ENCODE measurements at places on chromosomes 4 and X.

DNA sequence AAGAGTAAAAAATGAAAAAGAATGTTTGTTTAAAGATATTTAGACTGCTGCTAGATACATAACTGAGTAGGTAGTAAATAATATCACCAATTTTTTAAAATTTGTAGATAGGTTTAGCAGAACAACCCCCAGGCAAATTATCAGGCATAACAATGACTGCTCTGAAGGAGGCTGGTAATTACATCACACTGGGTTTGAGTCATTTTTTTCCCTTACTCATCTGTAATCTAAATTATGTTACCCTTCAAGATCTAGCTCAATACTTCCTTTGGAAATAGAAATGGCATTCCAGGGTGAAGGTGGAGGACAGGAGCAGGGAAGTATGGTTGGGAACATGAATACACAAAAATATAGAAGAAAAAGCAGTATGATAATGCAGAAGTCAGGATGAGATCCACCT is 431.6 kb upstream of the MAOA start:
- no peak for DNase-seq

DNA sequence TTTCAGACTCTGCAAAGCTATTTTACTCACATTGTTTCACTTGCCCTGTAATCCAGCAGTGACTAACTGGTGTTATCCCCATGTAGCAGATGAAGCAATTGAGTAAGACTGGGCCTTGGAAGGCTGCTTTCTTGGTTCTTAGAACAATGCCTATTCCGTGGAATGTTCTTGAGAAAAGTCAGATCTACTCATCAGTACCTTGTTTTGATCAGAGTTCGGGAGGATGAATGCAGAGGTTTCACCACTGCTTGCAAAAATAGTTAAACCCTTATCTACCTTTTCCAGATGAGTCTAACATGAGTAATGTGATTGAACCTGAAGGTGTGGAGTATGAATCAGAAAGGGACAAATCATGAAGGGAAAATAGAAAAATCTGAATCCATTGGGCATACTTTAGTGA is 1.8 kb downstream of the MAOB start:
- no peak for DNase-seq

- no peak for DNase-seq
These were observed 87.1 kb downstream of the VCX2 start for GRCh38 chrX:8084006-8084405.

- DNase-seq = no peak
These were observed 94.1 kb upstream of the TLR2 start for GRCh38 chr4:153589703-153590595.

GRCh38 chrX:8010105-8010504 is 82.9 kb upstream of the PNPLA4 start:
- no peak for DNase-seq

GRCh38 chr4:132026816-132027215 is 1122.3 kb upstream of the PCDH10 start:
- DNase-seq = no peak

DNA sequence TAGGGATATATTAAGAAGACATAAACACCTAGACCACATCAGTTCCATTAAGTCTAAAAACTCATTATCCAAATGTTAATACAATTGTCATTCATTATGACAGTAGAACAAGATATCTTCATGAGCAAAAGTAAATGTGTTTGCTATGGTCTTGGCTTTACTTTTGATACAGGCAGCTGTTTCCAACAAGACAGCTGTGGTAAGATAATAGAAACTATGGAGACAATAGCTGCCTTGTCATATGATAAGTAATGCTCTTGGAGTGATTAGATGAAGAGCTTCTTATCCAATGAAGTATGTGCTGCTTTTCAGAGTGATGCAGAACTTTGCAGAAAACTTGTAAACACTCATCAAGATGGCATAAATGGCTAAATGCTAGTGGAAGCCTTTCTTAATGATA is 1066.0 kb downstream of the FSTL5 start:
- DNase-seq = no peak

DNA sequence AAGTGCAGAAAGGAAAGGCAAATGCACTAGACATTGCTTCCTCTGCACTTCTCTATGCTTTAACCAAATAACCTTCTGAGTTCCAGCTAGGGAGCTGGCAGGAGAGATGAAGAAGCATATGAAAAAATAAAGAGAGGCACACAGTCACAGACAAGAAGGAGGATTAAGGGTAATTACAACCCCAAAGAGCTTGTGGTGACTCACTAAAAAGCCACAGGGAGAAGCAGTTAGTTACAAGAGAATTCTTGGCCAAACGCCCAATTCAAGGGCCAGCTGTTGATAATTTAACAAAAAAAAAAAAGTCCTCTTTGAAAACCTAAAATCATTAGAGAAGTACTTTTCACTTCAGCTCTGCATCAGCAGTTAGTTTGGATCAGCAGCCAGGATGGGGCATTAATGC is 478.0 kb downstream of the KCNIP4 start:
- DNase-seq = no peak

DNA sequence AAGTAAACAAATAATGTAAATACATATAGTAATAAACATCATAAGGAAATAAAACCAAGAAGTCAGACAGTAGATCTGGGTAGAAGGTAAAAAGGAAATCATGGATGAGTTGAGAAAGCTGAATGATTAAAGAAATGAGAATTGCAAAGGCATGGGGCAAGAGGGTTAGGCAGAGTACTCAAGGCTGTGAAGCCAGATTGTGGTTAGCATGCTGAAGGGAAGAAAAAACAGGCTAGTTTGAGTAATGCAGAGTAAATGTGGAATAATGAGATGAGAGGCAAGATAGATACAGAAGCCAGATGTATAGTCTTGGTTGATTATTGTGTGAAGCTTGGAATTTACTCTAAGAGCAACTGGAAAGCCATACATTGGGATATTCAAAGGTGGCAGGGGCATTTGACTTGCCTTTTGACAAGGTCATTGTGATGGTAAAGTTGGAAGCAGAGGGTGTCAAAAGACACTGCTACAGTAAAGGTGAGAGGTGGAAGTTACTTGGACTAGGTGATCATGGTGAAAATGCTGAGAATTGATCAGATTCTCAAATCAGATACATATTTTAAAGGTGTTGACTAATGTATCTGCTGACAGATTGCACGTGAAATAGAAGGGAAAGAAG is 307.0 kb downstream of the FSTL5 start:
- DNase-seq = no peak

DNA sequence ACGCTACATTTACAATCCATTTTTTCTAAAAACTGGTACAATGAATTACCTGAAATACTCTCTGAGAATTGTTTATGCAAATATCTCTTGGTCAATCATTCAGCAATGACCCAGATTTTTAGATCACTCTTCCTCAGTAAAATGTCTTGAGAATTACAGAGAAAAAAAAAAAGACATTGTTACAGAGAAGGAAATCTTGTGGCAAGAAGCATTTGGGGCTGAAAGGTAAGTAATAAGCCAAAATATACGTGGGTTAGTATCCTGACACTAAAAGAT is 19.6 kb upstream of the TET2 start:
- no peak for DNase-seq

- no peak for DNase-seq
These were observed 87.2 kb downstream of the IL13RA2 start for GRCh38 chrX:114930227-114930626.

DNA sequence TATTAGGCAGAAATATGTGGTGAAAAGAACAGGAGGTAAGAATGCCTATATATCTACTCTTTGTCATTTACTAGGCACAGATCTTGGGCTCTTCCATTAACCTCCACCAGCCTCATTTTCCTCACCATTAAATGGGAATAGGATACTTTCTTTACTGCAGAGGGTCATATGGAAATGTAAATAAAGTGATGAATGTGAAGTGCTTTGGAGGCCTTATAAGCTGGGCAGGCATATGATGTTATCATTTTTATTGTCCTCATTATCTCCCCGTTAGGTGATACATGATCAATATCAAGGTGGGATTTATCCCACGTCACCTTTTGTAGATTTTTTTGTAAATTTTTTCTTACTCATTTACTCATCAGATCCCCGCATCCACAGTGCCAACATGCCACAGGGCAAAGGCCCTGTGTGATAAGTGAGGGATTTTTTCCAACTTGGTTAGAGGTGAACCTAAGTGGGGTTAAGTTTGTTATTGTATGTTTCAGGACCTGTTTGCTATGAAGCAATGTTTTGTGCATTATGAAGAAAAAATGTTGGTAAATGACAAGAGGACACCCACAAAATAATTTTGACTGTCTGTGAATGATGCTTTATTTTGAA is 107.8 kb downstream of the SLC4A4 start:
- no peak for DNase-seq

DNA sequence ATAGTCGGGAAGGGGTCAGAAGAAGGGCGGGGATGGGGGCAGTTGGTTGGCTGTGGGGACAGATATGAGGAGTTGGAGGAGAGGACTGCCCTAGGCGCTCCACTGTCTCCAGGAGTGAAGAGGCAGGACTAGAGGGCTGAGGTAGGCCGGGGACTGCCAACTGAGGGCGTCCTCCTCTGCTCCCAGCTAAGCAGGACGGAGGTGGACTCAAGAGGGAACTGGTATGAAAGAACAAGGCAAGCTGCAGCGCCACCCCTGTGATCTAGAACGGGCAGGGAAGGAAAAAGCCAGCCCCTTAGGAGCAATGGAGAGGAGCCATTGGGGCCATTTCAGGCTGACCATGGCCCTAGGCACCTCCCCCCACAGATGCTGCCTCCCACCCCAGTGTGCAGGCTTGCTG is 14.0 kb downstream of the BEND2 start:
- DNase-seq = no peak

GRCh38 chrX:110563282-110563681 is 204.6 kb downstream of the RTL9 start:
- no peak for DNase-seq

DNA sequence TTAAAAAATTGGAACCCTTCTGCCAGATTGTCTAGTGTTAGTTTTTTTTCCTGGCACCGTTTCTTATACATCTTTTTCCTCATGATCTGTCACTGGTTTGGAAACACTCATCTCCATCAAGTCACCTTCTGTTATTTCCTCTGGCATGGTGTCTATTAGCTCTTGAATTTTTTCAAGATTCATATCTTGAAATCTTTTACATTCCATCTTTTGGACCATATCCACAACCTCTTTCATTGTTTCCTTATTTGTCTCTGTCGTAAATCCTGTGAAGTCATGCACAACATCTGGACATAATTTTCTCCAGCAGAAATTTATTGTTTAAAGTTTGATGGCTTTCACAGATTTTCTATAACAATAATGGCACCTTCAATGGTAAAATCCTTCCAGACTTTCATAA is 10.2 kb upstream of the TMEM185A start:
- DNase-seq = no peak

DNA sequence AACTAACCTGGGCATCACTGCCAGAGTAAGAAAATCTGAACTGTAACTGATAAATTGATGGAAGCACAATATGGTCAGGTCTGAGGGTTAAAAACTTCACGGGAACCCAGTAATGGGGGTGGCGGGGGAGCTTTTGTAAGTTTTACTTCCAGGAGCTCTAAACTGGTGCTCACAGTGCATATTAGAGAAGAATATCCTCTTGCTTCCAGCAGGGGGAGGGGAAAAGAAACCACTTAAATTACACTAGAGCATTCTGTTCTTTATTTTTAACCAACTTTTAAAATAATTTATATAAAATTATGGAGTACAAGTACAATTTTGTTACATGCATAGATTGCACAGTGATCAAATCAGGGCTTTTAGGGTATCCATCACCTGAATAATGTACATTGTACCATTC is 33.7 kb downstream of the WDR17 start:
- no peak for DNase-seq

DNA sequence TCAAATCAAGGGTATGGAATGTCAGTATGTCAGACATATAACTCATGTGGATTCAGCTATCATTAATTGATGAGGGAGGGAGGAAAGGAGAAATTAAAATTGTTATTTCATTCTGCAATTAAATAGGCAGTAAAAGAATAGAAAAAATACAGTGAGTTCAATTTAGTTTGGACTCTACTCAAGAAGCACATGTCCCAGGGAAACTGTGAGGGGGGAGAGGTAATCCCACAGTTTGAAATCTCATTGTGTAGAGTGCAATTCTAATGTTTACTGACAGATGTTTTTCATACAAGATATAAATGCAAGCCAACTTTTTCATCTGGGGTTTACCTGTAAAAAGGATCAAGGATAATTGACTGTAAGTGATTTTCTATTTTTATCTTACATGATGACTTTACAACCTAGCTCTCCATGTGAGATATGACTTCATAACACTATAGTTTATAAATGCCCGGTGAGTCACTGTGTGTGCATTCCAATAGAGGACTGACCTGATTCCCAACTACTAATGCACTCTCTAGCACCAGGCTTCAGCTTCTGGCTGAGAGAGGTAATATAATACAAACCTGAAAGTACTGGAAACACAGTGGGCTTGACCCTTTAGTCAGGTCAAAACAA is 35.2 kb upstream of the SCD5 start:
- peak; percentile 14 for DNase-seq

- DNase-seq = no peak
These were observed 18.3 kb downstream of the STIM2 start for GRCh38 chr4:26878794-26879391.

- no peak for DNase-seq
These were observed 572.5 kb upstream of the AADAT start for GRCh38 chr4:170662250-170662649.

GRCh38 chr4:182425302-182425701 is 182.1 kb downstream of the TENM3 start:
- no peak for DNase-seq

GRCh38 chr4:38489924-38490639 is 173.9 kb upstream of the KLF3 start:
- no peak for DNase-seq

- no peak for DNase-seq
These were observed 939.1 kb upstream of the FTHL17 start for GRCh38 chrX:32010948-32011347.

DNA sequence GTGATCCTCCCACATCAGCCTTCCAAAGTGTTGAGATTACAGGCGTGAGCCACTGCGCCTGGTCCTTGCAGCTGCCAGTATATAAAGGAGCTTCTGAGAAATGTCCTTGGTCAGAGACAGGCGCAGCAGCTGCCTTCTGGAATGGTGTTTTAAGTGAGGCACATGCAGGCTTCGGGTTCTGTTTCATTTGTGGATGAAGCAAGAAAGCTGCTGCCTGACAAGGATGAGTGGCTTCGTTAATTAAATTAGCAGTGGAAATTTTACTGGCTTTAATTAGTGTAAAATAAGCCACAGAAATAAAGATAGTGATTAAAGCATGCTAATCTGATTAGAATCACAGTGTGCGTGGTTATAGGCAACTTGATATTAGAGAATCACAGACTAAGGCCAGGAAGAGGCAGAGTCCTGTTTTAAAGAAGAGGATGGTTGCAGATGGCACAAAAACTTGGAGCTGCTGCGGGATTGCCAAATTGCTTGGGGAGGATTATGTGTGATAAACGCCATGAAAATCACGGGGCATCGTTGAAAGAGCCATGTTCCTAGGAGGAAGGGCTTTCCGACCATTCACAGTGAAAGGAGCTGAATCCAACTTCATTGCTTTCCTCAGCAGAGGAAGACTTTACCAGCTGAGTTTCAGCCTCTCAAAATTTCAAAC is 348.4 kb upstream of the FAT1 start:
- DNase-seq = no peak

- DNase-seq = peak; percentile 23
These were observed 24.8 kb downstream of the SMIM20 start for GRCh38 chr4:25938787-25939186.
